NCI-H774 (cell line): ENCODE measurements at places on chromosomes 7 and 10.

- DNase-seq: peak; percentile 61
Observed at GRCh38 chr10:95444792-95445191, 116.4 kb downstream of the SORBS1 start.

DNA sequence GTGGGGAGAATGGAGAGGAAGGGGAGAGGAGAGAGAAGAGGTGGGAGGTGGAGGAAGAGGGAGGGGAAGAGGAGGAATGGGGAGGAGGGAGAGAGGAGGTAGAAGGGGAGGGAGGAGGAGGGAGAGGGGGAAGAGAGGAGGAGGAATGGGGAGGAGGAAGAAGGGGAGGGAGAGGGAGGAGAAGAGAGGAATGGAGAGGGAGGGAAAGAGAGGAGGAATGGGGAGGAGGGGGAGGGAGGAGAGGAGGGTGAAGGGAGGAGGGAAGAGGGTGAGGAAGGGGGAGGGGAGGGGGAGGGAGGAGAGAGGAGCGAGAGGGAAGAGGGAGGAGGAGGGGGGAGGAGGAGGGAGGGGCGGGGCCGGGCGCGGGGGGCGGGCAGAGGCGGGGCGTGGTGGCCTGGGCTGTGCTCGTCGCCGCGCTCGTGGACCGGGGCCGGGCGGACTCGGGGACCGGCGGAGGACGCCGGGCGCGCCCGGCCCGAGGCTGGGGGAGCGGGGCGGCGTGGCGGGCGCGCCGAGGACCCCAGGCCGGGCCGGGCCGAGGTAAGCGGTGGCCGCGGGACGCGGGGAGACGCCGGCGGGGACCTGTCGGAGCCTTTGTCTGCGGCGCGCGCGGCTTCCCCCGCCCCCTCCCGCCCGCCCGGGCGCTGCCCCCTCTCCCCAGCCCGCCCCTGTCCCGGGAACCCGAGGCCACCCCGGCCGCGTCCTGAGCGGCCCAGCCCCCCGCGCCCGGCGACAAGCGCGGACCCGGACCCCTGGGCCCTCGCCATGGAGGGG is at the start of gene SLC29A4:
SLC29A4 (plus strand) TSS at position 401 of the 774 bp plus-strand sequence. CDS start 4,874 bp downstream, outside the sequence.
- DNase-seq: peak; percentile 22

DNA sequence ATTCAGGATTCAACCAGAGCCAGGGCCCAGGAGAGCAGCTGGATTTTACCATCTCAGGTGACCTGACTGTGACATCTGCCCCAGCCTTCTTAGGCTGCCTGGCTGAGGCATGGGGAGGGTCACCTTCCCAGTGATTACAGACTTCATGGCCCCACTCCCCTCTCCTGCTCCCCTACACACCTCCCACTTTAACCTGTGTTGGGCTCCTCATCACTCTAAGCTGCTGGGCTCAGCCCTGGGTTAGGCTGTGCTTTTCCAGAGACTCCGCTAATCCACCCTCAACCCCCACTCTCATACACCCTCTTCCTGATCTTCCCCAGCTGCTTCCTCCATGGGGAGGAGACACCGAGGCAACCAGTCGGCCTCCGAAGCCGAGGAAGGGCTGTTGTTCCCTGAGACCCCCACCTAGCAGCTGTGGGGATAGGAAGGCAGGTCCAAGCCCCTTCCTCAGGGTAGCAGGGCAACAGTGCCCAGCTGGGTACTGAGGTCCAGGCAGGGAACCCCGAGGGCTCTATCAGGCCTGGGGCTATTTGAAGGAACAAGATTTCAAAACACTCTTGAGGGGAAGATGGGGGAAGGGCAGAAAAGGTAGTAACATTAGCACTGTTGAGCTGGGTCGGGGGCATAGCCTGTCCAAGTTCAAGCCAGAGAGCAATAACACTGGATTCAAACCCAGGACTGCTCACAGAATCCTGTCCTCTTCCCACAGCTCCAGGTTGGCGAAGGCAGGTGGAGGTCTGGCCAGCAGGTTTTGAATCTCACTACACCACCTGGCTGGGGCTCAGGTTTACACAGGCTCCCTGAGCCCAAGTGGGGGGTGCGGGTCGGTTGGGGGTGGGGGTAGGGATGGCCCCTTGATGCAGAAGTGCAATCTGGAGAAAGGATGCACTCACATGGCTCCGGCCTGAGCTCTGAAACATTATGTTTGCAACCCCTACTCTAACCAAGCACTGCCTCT is 1.8 kb downstream of the IMPDH1 start:
- no peak for DNase-seq

DNA sequence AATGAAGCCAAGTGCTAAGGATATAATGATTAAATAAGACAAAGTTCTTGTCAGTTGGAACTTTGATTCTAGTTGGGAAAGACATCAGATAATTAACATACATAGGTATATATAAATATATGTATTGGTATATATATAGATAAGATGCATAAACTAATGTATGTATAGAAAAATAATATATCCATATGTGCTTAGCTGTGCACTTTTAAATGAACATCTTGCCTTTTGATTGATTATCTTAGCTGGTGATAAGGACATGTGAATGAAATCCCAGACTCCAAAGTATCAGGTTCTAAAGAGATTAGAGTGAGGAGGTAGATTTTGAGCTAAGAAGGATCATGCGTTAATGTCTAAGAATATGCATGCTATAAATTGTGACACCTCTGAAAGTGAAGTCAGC is 357.6 kb downstream of the GFRA1 start:
- no peak for DNase-seq

DNA sequence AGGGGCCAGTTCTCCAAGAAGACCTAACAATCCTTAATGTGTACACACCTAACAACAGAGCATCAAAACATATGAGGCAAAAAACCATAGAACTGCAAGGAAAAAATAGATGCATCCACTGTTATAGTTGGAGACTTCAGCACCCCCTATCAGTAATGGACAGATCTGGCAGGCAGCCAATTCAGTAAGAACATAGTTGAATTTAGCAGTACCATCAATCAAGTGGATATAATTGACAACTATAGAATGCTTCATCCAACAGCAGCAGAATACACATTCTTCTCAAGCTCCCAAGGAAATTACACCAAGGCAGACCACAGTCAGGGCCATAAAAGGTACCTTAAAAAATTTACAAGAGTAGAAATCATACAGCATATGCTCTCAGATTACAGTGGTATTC is 42.2 kb downstream of the POLL start:
- DNase-seq: no peak

DNA sequence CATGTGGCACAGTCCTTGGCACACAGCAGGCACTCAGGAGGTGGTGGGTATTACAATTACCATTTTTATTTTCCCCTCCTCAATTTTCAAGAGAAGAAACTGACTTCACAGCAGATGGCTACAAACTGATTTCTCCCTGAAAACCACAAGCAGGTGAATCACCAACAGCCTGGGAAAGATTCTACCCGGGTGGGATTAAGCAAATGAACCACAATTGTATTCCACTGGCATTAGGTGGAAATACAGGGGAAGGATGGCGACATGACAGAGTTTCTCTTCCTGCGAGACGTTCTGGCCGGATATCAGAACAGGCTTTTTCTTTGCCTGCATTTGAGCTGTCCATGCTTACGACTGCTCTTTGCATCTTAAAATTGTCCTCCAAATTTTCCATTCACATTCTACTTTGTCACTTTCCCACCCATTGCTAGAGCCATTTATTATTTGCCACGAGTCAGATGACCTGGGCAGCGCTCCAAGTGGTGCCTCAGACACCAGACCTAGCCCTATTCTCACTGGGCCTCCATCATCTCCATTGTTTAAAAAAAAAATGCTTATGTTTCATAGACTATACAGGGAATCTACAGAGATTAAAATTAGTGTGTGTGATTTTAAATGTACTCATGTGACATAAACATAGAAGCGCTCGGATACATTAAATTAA is 4.6 kb downstream of the DENND11 start:
- no peak for DNase-seq

DNA sequence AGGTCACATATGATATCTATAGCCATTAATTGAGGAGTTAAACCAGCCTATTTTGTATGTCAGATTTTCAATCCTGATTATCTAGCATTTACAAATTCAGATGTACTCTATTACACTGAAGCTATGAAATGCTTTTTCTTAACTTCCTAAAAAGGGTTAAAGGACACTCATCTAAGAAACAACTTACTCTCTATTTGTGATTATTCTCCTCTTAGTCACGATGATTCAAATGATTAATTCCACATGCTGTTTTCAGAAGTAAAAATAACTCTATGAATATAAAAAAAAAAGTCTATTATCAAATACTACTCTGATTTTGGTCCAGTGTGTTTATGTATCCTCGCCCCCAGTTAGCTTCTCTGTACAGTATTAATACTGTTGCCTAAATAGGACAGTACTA is 1199.9 kb downstream of the GATA3 start:
- no peak for DNase-seq

DNA sequence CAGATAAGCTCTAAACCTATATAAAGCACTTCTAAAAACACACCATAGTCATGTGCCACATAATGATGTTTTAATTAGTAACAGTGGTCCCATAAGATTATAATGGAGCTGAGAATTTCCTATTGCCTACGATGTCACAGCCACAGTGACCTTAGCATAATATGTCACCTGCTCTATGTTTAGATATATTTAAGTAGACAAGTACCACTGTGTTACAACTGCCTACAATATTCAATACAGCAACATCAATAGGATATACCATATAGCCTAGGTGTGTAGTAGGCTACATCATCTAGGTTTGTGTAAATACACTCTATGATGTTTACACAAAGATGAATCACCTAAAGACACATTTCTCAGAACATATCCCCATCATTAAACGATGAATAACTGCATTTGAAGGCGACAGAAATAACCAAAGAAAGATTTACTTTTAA is 24.5 kb downstream of the GPR22 start:
- DNase-seq: no peak

DNA sequence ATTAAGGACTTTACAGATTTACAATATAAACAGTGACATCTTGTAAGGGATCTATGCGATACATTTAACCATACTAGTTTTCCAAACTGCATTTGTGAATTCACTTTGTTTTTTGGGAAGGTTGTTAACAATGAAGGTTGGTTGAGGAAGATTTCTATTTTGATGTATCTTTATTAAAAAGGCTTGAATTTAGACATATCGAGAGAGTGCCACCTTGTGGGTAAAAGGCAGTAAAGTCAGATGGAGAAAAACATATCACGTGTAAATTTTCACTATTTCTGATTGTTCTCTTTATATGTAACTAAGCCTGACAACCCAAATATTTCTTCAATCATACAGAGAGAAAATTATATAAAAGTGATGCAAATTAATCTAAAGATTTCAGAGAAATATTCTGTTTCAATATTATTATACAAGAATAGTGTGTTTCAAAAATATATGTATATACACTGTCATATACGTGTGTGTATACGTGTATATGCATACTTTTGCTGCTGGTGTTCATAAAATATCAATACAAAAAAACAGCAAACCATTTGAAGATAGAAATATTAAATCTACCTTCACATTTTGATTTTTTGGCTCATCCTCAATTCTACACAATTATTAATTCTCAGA is 988.6 kb downstream of the SORCS1 start:
- DNase-seq: no peak

GRCh38 chr10:31768467-31768866 is 160.2 kb downstream of the ARHGAP12 start:
- no peak for DNase-seq

DNA sequence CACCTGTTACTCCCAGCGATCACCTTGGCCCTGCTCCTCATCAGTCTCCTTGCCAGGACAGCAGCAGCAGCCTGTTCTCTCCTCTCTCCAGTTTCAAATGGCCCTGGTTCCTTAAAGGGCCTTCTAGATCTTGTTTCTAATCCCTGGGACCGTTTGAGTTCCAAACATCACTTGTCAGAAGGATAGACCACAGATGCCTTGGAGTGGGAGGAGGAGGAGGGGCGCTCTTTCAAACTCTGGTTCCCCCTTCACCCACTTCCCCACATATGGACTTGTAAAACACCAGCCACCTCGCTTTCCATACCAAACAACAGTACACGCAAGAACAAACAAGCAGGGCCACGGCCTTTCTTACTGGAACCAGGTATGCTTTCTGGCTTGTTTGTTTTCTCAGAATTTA is 104.8 kb downstream of the PLXNA4 start:
- DNase-seq: peak; percentile 29

DNA sequence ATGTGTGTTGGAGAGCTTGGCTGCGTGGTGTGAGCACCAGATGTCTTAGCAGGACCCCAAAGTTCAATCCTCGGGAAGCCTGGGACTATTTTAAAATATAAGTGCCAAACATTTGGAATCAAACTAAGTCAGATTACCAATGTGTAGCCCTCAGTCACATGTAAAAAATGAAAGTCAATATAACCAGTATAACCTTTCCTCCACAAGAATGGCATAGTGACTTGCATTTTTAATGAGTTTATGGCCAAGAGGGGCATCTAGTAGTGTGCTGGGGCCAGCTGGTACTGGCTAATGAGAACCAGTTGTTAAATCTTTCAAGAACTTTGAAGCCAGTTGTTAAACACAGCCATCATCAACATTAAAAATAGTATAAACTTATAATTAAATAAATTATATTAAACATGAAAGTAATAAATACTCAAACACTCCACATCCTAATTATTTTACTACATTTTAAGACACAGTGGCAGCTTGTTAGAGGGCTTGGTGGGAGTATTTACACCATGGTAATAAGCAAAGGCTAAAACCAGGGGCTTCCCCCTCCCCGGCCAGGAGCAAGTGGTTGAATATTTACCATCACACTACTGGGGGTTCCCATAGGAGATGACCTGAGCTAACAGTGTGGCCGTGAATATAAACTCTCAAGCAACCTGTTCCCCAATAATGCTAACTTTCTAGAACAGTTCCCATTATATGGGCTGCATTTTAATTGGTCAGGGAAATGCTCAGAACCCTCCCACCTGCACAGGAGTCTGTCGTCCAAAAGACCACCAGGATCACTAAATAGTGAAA is 7.9 kb upstream of the FAM170B start:
- no peak for DNase-seq

DNA sequence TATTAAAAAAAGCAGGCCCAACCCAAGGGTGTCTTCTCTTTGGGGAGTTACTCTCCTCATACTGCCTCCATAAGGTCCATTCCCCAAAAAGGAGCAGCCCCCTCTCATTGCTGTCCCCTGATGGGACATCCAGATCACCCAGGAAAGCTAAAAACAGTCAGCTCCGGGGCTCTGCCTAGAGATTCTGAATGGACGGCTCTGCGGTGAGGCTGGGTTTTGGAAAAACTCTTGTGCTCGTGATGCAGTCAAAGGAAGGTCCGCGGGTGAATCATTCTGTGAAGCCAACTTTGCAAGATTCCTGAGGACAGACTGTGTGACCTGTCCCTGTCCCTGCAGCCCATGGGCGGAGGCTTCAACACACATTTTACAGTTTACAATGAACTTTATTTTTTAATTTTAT is 351.5 kb downstream of the TYW1 start:
- DNase-seq: no peak

DNA sequence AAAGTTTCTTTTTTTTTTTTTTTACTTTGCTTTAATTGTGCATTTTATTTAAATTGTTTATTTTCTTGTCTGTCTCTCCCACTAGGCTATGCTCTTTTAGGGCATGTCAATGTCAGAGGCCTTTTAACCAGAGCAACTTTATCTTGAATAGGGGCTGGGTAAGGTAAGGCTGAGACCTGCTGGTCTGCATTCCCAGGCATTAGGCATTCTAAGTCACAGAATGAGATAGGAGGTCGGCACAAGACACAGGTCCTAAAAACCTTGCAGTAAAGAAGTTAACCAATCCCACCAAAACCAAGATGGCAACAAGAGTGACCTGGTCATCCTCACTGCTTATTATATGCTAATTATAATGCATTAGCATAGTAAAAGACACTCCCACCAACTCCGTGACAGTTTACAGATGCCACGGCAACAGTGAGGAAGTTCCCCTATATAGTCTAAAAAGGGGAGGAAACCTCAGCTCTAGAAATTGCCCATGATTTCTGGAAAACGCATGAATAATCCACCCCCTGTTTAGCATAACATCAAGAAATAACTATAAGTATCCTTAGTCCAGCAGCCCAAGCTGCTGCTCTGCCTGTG is 47.0 kb upstream of the FRMD4A start:
- no peak for DNase-seq
